ENCODE measurements at places on chromosomes 4 and X. TPM values are rescaled to one million over a fixed set of nuclear protein-coding genes. Genes with fewer than 3 reads are reported as not detected.

DNA sequence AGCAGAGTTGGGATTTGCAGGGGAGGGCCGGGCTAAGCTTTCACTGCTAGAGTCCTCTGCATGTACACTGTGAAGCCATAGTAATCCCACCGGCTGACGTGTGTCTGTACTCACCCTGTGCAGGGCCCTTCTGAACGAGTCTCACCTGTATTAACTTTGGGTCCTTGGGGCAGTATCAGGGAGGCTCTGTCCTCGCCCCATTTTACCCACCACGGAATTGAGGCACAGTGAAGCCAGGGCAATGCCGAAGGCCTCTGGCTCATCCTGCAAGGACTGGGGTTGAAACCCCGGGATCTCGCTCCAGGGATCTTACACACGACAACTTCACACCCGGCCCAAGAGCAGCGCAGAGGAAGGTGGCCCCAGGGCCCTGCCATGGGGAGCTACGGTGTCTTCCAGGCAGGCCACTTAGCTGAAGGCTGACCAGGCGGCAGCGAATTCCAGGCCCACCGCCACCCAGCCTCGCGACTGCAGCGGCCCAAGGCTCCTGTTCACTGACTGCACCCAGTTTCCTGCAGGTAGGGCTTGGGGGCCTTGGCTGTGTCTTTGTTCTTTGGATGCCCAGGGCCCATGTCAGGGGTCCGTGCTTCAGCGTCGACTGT is 75.5 kb upstream of the ADRA2C start:
- DNase-seq = peak; percentile 54

- no peak for DNase-seq
These were observed 17.1 kb downstream of the USP46 start for GRCh38 chr4:52641854-52642563.

GRCh38 chrX:40170830-40171512 is 73.2 kb upstream of the BCOR start:
- no peak for DNase-seq

- DNase-seq = no peak
These were observed 2.9 kb downstream of the PDGFRA start for GRCh38 chr4:54231768-54232688.

DNA sequence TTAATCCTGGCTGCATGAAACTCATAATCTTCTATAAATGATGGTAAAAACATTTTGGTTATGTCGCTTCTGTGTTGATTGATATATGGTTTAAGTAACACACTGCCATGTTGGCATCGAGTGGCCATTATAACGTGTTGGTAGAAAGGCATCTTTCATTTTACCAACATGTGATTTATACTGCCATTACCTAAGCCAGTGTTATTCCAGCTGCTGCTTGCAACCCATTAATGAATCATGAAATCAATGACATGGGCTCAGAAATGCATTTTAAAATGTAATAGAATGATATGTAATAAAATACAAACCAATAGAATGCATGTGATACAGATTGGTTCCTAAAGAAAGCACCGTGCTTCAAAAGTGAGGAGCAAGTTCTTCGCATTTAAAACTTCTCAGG is 102.0 kb downstream of the VEGFC start:
- no peak for DNase-seq

DNA sequence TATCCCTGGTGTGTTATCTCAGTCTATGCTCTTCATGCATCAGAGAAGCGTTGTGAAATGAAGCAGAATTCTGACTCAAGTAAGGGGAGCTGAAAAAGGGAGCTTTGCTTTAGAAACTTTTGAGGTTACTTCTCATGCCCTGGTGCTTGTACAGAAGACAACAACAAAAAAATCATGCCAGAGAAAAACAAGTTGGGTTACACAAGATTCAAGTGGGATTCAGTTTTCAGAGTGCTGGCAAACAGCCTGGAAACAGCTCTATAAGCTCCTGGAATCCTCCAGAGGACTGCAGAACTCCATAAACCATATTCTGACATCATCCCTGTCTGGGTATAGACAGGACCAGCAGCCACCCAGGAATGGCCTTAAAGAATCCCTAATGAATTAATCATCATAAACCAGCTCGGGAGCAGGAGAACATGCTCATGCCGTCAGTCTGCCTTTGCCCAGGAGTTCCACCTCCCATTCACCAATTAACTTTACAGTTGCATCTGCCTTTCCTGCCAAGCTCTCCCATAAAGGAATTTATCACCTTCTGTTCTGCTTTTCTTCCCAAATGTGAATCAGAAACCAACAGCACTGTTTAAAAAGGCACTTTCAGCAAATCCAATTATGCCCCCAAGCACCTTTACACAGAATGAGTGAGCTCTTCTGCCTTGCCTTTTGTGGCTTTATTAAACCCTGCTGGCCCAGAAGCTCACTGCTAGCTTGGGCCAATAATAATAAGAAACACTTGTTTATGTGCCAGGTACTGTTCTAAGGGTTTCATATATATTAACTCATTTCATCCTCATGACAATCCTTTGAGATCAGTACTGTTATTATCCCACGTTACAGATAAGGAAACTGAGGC is 54.5 kb upstream of the FBXW7 start:
- no peak for DNase-seq

DNA sequence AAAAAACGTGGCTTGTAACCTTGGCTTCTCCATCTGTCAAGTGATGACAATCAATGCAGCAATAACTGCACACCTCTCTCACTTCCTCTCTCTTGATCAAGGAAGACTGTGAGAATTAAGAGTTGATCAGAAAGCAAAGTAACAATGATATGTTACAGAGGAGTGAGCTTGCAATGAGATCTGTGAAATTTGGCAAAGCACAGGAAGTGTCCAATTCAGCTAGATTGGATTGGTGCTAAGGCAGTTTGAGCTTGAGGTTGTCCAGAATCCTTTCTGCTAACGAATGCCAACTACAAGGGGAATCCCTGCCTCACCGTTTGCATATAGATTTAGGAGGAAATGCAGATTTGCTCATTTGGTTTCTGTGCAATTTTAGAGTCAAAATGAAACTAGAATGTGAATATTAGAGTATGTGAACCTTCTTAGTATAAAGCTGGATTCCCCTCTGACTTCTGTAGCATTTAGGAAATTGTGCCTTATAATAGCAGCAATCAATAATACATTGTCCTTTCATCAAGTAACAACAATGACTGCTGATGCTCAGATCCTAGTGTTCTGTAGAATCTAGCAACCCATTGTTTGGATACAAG is 346.4 kb downstream of the PTTG2 start:
- no peak for DNase-seq

DNA sequence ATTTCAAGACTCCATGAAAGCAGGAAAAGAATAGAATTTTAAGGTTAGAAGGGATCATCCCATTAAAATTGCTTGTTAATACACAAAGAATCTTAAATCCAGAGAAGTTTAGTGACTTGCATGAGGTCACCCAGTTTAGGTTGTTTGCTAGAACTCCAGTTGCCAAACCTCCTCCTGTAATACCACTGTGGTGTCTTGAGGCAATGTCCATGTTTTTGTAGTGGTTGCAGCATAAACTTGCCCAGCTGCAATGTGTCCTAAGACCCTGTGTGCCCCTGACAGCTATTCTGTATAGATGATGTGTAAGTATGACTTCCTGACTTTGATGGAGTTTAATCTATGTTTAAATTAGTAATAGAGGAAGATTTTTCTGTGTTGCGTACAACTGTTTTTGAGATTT is 6.3 kb downstream of the SFRP2 start:
- no peak for DNase-seq

Gene OTOP1
- total RNA-seq = not detected

DNA sequence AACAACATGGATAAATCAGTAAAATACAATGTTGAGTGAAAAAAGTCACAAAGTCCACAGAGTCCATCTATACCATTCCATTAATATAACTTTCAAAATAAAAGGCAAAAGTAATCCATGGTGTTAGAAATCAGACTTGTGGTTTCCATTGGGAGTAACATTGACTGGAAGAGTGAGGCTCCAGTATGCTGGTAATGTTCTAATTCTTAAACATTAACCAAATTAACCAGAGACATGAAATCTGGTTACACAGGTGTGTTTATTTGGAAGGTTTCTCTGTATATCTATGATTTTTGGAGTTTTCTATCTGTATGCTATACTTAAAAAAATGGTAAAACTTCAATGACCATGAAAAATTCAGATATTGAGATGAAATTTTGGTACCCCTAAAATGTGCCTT is 42.6 kb downstream of the SULT1B1 start:
- no peak for DNase-seq

DNA sequence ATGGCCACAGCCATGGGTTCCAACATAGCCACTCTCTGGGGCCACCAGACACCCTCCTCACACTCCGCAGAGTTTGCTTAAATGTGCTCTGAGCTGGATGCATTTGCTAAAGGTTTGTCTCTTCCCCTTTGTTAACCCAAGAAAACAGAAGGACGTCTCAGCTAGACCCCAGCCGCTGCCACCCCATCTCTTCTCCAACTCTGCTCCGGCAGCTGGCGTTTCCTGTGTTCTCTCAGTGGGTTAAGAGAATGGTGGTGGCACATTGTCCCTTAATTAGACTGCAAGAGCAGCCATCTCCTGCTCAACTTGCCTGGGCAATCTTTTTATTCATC is 43.7 kb upstream of the FAM9C start:
- DNase-seq = no peak

GRCh38 chr4:56158483-56158882 is 209.7 kb downstream of the CEP135 start:
- DNase-seq = no peak

GRCh38 chr4:14345356-14345775 is 656.9 kb upstream of the CPEB2 start:
- DNase-seq = no peak

Gene ADH1A
- total RNA-seq = 3.6 TPM

Gene CXorf51B
- total RNA-seq = not detected

GRCh38 chr4:185017964-185018772 is at the start of gene HELT:
TSS of gene HELT (plus strand) at chr4:185018490. CDS start at chr4:185018929, 439 bp downstream.
- DNase-seq = no peak

- DNase-seq = no peak
These were observed 185.2 kb downstream of the UNC5C start for GRCh38 chr4:95363559-95363925.

- no peak for DNase-seq
These were observed 41.8 kb downstream of the INTS12 start for GRCh38 chr4:105666693-105667092.

DNA sequence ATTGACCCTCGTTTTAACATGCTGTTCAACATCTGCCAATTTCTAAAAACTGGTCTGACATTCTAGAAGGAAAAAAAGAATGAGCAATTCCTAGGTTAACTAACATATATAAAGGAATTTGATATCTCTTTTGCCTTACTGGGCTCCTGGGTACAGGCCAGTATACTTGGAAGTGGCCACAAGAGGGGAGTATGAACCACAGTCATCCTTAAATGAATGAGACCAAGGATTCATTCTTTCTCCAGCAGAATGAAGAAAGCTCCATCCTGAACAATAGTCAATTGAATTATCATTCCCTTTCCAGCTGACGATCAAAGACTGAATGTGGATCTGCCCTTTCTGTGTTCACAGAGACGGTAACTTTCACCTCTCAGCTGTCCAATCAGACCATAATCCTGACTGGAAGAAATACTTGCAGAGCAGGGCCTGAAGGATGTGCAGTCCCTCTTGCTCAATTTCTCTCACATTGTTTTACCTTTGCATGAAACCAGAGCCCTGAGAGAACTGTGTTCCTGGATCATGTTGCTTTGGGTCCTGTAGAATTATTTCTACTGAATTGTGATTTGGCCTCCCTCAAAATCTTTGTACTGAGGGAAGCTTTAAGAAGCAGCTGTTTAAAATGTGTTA is 14.8 kb upstream of the SPARCL1 start:
- no peak for DNase-seq

- DNase-seq = no peak
These were observed 87.3 kb downstream of the ADRA2C start for GRCh38 chr4:3853388-3854035.

- DNase-seq = no peak
These were observed 30.6 kb upstream of the PLAC1 start for GRCh38 chrX:134688839-134689238.

- DNase-seq = no peak
These were observed 77.5 kb downstream of the UCHL1 start for GRCh38 chr4:41334182-41334581.

Gene DCAF4L1
- 0.38 TPM for total RNA-seq

DNA sequence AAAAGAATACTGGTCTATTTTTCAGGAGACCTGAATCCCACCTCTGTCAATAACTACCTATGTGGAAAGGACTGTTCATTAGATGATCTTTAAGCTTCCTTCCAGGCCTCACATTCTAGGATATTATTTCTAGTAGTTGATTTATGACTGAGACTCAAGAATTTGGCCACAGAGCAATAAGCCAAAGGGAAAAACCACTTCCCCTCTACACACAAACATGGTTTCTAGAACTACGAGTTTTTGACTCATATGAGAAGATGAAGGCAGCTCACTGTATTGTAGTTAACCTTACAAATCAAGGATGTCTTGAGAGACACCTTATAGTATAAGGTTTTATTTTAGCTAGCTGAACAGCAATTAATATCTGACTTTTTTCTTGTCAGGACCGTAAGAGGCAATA is 36.9 kb upstream of the GDPD2 start:
- DNase-seq = no peak

Gene DDIT4L
- total RNA-seq = 0.98 TPM

DNA sequence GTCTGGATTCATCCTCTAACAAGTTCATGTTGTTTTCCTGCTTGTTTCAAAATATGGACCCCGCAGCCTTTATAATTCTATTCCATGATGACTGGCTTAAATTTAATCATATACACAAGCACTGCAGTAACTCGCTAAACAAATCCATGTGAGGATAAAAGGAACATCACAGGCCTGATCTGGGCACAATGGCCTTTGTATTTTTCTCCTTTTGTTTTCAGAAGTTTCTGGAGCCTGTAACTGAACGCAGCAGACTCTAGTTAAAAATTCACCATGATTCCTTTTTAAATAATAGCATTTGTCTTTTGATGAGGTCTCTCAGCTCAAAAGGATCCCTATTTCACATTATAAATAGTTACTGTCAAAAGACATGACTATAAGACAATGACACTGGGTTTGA is 30.2 kb upstream of the TMEM184C start:
- no peak for DNase-seq

Gene APOOL
- total RNA-seq = 21.4 TPM

GRCh38 chr4:12458621-12459020 is 1025.5 kb downstream of the RAB28 start:
- DNase-seq = no peak

- DNase-seq = no peak
These were observed 1754.1 kb downstream of the C4orf33 start for GRCh38 chr4:130850019-130850524.

GRCh38 chrX:17403972-17404371 is 29.0 kb downstream of the NHS start:
- no peak for DNase-seq

DNA sequence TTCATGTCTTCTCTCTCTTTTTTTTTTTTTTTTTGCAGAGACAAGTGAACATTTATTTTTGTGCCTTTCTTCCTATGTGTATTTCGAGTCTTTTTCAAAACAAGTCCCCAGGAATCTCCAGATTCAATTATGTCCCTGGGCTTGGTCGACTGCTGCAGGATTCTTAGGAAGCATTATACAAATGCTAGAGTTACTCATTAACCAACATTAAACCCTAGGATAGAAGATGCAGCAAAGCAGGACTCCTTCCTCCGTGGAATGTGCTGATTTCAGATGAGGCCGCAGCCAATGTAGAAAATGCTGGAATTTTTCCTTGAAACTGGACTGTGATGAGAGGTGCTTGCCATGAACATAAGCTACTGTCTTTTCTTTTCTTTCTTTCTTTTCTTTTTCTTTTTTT is 3.4 kb downstream of the ZNF81 start:
- no peak for DNase-seq

GRCh38 chr4:156888762-156889161 is 82.8 kb downstream of the PDGFC start:
- no peak for DNase-seq

Measured in upper lobe of right lung (tissue), 1 donor.